GM12878 (cell line): ENCODE measurements at places on chromosomes 12 and 14. TPM values are rescaled to one million over a fixed set of nuclear protein-coding genes. Genes with fewer than 3 reads are reported as not detected.

GRCh38 chr12:69501154-69501895 lies 31.1 kb downstream of the FRS2 start:
- no peak for DNase-seq

DNA sequence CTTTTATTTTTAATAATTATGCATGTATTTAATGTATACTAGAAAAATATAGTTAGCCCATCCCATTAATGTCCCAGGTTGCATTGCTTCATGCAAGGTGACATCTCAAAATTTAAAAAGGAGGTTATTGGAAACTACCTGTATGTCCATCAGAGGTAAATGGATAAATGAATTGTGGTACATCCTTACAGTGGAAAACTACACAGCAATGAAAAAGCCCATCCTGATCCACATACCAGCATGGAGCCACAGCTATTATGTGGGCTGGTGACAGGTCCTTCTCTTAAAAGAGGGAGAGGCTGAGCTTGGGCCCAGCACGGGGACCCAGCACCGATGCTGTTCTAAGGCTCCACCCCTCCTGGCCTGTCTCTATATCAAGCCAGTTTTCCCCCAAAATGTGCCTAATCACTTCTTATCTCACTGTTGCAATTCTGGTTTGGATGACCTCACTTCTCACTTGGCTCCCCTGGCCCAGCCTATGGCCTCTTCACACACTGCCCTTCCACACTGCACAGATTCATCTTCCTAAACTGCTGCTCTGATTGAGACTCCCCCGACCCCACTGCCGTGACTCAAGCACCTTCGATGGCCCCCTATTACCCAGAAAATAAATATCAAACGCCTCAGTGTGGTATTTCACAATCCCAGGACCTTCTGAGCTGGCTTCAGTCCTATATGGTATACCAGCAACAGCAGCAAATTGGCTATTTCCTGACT lies 97.1 kb upstream of the NCOR2 start:
- DNase-seq, result no peak

GRCh38 chr12:89707703-89708564 lies 704 bp downstream of the ATP2B1 start:
- DNase-seq, result no peak

DNA sequence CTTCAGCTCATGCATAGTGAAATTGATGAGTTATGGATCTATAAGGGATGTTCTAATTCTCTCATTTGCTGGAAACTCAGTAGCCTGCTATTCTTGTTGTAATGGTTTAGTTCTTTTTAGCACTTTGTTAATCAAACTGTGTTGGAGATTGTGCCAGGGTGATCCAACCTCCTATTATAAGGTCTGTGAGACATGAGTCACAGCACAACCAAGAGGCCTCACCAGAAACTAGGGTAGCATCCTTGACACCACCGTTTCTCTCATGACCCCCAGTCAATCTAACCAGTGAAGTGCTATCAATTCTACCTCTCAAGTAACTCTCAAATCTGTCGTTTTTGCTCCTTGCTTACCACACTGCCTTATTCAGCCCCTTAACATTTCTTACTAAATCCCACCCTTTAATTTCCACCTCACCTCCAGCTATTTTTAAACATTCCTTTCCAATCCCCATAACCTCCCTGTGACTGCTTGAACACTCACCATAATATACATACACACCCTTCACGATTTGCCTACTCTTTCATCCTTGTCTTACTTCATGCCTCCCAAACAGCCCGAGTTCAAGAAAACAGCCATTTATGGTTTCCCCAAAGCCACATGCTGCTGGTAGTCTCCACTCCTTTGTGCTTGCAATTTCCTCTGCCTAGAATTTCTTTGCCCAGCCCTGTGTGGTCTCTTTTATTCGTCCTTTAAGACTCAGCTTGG lies 53.9 kb upstream of the NUDT4 start:
- DNase-seq, result no peak

GRCh38 chr12:5807514-5808219 lies 137.4 kb downstream of the ANO2 start:
- no peak for DNase-seq

GRCh38 chr12:52046859-52047258 lies 4.4 kb upstream of the NR4A1 start:
- DNase-seq, result no peak

DNA sequence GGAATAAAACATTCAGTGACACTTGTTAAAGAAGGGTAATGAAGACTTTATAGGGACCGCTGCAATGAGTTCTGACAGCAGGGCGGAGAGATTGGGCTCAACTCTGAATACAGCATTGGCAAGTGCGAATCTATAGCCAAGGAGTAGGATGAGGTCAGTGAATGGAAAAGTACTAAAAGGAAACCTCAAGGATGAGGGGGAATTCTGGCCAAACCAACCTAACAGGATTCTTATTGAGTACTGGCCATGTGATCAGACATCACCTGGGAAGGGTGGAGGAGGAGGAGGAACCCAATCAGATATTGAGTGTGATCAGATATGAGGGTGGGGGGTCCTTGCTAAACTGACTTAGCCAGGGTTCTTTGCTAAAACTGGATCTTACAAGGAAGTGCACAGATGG lies 31.0 kb downstream of the DRAM1 start:
- DNase-seq, result no peak

DNA sequence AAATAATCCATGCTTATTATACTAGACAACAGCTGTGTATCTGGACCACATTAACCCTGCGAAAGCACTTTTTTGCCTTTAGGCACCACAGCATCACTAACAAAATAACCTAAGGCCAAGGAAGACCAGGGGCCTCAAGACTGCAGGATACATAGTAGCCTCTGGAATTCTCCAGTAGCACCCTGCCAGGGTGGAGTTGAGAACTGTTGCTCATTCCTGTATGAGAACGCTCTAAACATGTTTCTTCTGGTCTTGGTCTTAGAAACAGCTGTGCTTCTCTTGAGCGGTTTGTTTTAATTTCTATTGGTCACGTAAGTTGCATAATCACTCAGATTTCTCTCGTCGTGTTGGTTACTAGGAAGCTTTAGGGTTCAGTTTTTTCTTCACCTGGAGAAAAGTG lies 7.9 kb downstream of the B4GALNT3 start:
- DNase-seq, result no peak

DNA sequence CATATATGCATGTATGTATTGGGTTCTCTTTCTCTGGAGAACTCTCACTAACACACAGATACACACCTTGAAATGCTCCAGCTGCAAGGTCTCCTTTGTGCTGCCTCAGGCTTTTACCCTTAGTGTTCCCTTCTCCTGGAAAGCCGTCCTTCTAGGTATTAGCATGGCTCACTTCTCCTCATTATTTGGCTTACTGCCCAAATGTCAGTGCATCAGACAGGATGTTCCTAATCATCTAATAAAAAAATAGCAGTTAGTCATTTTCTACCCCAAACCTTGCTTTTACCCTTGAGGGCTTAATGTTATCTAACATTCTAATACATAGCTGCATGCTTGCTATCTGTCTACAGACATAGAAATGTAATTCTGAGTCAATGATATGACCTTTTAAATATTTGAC lies 109.0 kb upstream of the SLC16A7 start:
- no peak for DNase-seq

DNA sequence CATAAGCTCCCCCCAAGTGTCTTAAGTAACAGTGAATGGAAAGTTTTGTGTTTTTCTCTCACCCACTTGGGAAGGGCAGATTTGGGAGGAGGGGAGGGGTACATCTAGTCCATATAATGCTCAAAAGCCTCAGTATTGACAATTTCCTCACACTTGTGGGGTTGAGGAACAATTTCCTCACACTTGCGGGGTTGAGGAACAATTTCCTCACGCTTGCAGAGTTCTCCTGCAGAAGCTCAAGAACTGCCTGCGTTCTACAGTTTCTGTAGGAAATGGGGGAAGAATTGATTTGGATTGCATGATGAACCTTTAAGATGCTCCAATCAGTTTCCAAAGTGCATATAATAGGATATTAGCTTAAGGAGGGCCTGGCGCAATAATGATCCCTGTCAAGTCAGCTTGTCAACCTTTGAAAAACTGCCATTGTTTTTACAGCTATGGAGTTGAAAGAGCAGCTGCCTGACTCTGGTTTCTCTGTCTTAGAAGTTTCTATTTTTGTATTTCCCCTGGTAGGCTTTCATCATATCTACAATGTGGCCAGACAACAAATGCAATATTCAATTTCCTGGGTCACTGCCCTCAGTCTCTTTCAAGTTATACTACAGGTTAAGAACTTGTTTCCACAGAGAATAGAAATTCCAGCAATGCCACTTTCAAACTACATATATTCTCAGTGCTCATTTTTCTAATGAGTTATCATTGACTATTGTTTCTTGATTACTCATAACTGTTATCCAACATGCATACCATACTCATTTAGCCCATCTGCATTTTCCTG lies 66.5 kb downstream of the PLEKHG7 start:
- no peak for DNase-seq

GRCh38 chr12:75765170-75766059 lies 254.0 kb upstream of the KRR1 start:
- no peak for DNase-seq

DNA sequence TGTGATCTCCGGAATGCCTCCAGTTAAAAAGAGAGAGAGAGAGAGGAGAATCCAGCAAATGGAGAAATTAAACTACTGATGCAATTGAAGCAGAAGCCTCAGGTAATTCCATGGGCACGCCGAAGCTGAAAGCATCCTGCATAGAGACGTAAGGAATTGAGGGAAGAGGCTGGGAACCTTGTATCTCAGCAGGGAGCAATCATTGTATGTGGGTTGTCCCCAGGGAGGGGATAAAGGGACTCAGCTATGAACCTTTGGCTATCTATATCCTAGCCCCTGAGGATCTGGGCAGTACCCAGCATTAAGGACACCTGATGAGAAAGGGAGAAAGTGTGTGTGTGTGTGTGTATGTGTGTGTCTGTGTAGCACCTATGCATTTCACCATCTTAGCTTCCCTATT lies 95.8 kb upstream of the ATXN7L3B start:
- DNase-seq, result no peak

DNA sequence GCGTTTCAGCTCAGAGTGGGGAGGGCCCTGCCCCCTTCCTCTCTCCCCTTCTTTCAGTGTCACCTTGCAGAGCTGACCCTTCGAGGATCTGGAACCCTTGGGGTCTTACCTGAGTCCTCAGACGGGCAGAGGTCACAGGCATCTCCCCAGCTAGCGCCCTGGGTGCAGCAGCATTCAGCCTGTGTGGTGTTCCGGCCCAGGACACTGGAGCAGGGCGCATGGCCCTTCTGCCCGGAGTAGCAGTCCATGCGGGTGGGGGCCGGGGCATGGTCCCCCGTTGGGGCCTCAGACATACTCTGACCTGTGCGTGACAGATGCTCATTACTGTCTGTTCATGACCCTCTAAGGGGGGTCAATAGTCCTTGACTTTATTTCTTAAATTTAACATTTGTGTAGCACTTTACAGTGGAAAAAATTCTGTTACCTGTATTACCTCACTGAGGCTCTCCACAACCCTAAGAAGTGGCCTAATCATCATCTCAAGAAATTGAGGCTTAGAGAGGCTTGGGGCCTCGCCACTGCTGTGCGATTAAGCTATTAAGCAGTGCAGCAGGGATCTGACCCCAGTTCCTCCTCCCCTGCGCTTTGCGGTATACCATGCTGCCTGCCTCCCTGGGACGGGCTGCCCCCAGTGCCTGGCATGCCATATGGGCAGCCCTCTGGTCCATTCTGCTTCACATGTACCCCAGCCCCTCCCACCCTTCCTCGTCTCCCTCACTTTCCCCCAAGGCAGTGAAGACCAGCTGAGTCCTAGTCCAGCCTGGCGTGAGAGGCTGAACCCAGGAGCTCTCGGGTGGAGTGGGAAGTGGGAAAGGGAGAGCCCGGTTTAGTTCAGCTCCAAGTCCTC lies 11.5 kb downstream of the ISCA2 start:
- DNase-seq, result no peak

DNA sequence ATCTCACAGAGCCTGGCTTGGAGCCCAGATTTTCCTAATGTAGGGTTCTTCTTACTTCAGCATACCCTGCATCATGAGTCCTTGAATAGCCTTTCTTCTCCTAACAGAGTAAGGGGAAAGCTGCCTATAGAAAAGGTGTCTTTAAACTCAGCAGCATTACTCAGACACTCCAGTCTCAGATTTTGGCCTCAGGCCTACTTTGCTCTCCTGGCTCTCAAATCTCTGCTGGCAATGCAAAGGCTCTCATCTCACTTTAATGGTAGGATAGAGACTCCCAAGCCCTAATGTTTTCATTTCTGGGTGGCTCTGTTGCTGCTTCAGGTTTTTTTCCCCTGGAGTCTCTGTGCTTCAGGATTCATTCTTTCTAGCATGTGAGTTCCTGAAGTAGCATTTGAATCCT lies 9.1 kb upstream of the NKX2-8 start:
- DNase-seq, result no peak

GRCh38 chr14:69291891-69292561 lies 32.1 kb downstream of the GALNT16 start:
- DNase-seq, result no peak

- DNase-seq, result no peak
Measured at GRCh38 chr12:114141921-114142564, 175.9 kb upstream of the RBM19 start.

GRCh38 chr12:16474801-16475200 lies 127.4 kb downstream of the MGST1 start:
- DNase-seq, result no peak

- DNase-seq, result no peak
Measured at GRCh38 chr12:66119870-66120241, 10.7 kb downstream of the LLPH start.

PPP1R1A gene
- not detected in 2 replicates for total RNA-seq

NOVA1 gene
- not detected in 2 replicates for total RNA-seq

ETNK1 gene
- 55.6 and 69.4 TPM in 2 replicates for total RNA-seq

FAR2 gene
- total RNA-seq, result 0.74 and 1.2 TPM in 2 replicates

TMEM63C gene
- 0.74 and 1.3 TPM in 2 replicates for total RNA-seq

PRIMA1 gene
- total RNA-seq, result not detected in 2 replicates

AQP6 gene
- not detected in 2 replicates for total RNA-seq

CIT gene
- total RNA-seq, result 35.7 and 38.2 TPM in 2 replicates
